ENCODE measurements at places on chromosomes 11 and 22.

DNA sequence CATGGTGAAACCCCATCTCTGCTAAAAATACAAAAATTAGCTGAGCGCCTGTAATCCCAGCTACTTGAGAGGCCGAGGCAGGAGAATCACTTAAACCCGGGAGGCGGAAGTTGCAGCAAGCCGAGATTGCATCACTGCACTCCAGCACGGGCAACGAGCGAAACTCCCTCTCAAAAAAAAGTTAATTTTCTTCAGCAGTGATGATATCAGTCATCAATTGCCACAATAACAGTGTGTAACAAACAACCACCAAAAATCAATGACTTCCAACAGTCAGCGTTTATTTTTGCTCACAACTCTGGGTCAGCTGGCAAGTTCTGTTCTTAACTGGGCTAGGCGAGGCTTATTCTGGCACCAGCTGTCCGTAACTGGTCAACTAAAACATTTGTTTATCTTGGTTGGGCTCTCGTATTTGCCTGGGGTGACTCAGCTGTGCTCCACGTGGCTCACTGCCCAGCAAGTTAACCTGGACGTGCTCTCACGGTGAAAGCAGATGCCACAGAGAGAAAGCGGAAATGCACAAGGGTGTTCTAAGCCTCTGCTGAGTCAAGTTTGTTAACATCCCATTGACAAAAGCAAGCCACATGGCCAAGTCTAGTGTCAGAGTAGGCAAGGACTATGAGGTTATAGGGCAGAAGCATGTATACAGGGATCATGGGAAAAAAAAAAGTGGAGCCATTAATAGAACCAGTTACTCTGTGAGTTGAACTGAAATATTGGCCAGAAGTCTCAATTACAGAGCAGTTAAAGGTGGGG, 52.1 kb downstream of the LHFPL7 start:
- no peak for DNase-seq

DNA sequence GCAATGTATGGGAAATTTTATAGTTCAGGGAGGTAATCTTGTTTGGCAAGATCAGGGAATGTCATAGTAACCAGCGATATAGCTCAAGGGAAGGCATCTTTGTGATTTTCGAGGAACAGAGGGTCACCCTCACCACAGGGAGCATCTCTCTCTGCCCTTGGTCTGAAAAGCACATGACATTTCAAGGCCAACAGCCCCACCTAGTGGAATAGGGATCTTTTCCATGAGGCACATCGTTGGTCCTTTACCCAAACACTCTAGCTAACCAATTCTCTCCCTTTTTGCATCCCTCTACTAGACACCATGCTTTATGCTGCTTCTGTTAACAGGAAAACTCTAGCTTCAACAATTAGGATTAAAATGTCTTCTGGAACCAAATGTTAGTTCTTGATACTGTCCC, 179.0 kb downstream of the GRM5 start:
- peak; percentile 61 for DNase-seq

- peak; percentile 76 for DNase-seq
These were observed 580 bp downstream of the ILK start for GRCh38 chr11:6604081-6604626.

DNA sequence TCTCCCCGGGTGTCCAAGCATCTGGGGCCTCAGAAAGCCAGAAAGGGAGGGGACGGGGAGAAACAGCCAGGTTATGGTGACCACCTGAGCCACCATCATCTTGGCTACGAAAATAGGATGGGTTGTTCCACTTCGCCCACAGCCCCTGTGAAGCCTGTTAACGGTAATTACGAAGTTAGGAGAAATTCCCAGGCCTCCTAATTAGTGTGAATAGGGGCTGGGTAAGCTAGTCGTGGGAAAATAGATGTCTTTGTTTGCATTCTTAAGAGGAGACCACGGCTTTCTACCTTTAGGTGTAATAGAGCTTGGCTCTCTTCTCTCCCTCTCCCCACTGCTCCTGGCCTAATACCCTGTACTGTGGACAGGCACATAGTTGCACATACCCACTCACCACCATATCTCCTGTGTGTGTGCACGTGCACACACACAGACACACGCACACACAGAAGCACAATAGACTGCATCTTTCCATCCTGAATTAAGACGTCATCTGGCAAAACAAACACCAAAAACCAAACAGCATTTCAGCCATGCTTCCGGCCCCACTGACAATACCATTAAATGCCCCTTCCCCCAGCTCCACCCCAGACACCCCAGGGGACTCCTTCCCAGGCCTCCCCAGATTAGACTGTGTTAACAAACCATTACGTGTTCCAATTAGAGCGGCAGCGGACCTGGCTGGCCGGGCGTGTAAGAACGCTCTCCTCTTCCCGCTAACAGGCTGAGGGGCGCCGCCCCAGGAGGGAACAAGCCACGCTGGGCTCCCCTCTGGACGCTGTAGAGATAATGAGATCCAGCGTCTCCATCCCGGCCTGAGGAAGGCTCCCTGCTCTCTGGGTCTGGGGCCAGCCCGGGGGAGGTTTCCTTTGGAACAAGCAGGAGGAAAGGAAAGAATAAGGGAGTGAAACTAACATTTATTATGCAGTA, 72.8 kb downstream of the TP53I11 start:
- DNase-seq: no peak
